ENCODE measurements at places on chromosomes 2 and 18.

GRCh38 chr2:1546901-1547300 lies 133.6 kb downstream of the TPO start:
- no peak for DNase-seq

DNA sequence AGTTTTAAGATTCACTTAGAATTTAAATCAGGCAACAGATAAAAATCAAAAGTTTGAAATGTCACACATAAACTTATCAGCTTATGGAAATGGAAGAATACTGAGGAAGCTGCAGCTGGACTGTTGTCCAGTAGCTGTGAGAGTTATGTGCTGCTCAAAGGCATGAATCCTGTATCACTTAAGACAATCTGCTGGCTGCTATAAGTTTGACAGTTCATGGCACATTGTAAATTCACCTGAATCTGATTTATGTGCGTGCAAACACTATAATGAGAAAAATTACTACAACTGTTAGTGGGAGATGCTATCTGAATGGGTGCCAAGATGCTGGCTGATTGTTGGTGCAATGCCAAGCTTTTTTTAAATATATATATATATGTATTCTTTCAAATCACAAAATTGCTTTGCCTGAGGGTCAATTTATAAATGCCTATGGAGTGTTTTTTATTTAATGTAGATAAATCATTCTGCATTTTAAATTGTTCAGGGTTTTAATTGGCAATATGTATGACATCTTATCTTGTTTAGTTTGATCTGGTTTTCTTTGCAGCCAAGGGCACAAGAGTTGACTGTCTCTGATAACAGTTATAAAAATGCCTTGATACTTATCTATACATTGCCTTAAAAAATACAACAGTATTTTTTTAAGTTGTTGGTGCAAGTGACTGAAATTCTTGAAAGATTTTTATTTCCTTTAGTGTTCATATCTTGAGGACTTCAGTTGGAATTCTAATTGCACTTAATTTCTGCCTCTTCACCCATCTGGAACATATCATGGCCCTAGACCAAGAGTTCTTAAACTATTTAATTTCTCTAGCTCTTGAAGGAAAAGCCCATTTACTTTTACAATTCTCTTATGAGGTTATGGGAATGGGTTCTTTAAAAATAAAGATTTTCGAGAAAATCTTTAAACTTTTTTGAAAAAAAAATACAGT lies 48.7 kb downstream of the CAVIN2 start:
- no peak for DNase-seq

- no peak for DNase-seq
Measured at GRCh38 chr2:104901037-104901881, 47.3 kb downstream of the POU3F3 start.

DNA sequence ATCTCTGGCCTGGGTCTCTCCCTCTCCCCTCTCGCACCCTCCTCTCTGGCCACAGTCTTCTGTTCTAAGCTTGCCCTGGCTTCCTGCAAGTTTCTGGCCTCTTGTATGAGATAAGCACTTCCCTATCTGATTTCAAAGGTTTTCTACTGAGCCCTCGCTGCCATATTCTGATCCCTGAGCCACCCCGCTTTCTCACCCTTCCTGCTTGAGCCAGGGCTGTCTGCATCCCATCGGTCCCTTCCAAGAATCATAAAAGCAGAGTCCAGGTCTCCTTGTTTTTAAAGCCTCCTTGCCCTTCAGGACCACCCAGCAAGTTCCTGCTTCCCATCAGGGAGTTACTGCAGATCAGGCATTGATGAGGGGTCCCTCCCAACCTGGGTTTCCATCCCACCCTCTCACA lies 110.2 kb downstream of the PRKCE start:
- no peak for DNase-seq

DNA sequence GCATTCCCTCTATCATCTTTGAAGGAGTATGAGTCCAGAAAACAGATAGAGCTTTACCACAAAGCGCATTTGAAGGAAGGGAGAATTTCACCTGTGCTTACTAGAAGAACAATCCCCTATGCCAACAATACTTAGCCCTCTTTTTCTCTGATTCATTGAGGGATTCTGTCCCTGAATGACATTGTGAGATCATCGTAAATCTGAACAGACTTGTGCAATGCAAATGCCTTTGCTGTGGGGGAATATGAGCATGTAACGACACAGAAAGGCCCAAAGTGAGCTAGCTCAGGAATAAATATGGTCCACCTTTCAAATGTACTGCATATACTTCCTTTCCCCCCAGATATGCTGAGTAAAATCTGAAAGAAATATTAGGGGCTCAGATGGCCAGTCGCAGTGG lies 67.6 kb downstream of the SCN1A start:
- DNase-seq: no peak
